ENCODE measurements at places on chromosomes 5 and 9. TPM values are rescaled to one million over a fixed set of nuclear protein-coding genes. Genes with fewer than 3 reads are reported as not detected.

- DNase-seq = no peak
These were observed 70.4 kb downstream of the RAPGEF1 start for GRCh38 chr9:131669269-131670157.

The SEMA5A gene
- total RNA-seq = 6.3 TPM

- DNase-seq = no peak
These were observed 69.0 kb upstream of the GLRX start for GRCh38 chr5:95891499-95891898.

The SPINK4 gene
- total RNA-seq = not detected

The NR6A1 gene
- 0.82 TPM for total RNA-seq

- DNase-seq = no peak
These were observed 59.1 kb downstream of the C9orf152 start for GRCh38 chr9:110148891-110149290.

DNA sequence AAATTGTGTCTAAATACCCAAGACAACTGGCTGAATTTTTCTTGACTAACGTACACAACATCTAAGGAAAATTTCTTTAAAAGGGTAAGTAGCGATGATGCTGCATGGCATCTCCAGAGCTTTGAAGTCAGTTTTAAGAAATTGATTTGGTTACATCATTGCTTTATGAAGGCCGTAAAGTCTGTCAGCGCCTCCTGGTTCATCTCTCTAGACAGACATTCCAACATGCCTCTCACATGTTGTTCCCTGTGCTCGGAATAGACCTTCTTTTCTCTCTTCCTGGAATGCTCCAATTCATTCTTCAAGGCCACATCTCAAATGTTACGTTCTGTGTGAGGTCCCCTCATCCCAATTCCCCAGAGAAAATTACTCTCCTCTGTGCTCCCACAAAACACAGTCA lies 108.7 kb upstream of the SSBP2 start:
- DNase-seq = no peak

DNA sequence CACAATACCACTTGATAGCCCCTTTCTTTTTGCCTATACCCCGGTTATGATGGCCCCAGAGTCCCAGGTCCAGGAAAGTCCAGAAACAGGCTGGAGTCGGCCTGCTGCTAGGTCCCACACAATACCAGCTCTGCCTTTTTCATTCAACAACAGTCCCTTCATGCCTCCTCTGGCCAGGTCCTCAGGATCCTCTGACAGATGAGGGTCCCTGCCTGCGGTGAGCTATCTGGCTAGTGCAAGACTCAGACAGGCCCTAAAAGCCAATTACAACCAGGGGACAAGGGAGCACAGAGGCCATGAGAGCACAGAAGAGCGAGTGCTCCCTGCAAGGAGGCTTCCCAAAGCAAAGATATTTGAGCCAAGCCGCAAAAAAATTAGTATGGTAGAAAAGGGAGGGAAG lies 84.8 kb upstream of the ZBTB43 start:
- no peak for DNase-seq

GRCh38 chr5:38765399-38765861 lies 80.4 kb upstream of the OSMR start:
- DNase-seq = no peak

The ADCY2 gene
- total RNA-seq = 15.0 TPM

The ADAMTS13 gene
- 3.6 TPM for total RNA-seq

GRCh38 chr9:129174724-129175514 lies 3.1 kb downstream of the IER5L start:
- peak; percentile 93 for DNase-seq

All from ovary (tissue), 10 donors.